ENCODE measurements at places on chromosomes 2 and 18.

DNA sequence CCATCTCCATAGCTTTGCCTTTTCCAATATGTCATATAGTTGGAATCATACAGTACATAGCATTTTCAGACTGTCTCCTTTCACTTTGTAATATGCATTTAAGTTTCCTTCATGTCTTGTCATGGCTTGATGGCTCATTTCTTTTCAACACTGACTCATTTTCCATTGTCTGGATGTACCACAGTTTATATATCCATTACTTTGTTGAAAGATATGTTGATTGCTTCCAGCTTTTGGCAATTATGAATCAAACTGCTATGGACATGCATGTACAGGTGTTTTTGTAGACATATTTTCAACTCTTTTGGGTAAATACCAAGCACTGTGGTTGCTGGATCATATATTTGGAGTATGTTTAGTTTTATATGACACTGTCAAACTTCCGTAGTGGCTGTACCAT lies 26.3 kb downstream of the ACSL3 start:
- no peak for DNase-seq

- no peak for DNase-seq
Measured at GRCh38 chr2:30948130-30948529, 140.9 kb upstream of the CAPN13 start.

DNA sequence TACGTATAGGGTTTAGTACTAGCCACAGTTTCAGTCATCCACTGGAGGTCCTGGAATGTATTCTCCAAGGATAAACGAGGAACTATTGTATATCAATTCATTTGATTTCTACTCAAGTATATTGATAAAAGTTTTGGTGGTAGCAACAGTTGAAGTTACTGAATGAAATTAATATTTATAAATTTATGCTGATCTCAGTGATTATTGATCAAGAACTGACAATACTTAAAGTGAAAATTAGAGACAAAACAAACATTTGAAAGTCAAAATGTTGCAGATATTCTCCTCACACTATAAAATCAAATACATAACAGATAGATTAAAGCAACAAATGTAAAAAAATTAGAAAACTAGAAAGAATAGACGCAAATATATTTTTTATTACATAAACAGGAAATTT lies 150.9 kb upstream of the SLC35G4 start:
- no peak for DNase-seq

DNA sequence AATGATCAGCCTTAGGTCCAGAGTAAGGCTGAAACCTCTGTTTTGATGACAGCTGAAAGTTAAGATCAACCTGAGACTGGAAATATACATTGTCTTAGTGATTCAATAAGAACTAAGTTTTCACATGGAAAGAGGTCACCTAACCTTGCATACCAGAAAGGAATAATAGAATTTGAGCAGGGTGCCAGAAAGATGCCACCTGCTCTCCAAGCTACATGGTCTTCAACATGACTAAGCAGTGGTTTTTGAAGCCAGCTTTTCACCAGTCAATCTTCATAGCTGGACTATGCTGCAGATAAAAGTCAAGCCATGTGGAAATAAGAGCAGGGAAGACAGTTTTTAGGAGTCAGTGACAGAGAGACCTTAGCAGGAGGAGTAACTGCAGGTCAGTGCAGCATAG lies 589.4 kb upstream of the SYT4 start:
- no peak for DNase-seq

- DNase-seq: no peak
Measured at GRCh38 chr2:100278986-100279385, 43.3 kb downstream of the LONRF2 start.

DNA sequence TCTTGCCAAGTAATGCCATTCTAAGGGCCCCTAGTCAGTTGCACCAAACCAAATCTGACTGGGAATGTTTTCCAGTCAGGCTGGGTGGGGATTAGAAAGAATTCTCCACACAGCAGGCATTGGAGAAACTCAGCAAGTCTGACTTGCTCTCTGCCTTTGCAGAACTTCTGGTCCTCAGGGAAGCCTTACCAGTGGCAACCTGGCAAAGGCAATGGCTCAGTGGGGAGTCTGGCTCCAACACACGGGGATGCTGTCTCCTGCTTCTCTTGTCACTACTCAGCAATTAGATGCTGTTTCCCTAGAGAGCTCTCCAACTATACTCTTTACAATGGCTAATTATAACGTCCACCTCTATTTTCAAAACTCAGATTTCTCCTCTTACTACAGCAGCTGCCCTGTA lies 810.7 kb downstream of the LRRTM4 start:
- DNase-seq: peak; percentile 28

GRCh38 chr2:72115110-72116080 lies 32.3 kb downstream of the CYP26B1 start:
- peak; percentile 79 for DNase-seq

GRCh38 chr2:89849731-89850130 lies 1158.3 kb downstream of the RPIA start:
- no peak for DNase-seq

- no peak for DNase-seq
Measured at GRCh38 chr2:233093166-233093448, 33.0 kb downstream of the INPP5D start.

- DNase-seq: no peak
Measured at GRCh38 chr2:206983161-206983859, 44.0 kb downstream of the CPO start.

DNA sequence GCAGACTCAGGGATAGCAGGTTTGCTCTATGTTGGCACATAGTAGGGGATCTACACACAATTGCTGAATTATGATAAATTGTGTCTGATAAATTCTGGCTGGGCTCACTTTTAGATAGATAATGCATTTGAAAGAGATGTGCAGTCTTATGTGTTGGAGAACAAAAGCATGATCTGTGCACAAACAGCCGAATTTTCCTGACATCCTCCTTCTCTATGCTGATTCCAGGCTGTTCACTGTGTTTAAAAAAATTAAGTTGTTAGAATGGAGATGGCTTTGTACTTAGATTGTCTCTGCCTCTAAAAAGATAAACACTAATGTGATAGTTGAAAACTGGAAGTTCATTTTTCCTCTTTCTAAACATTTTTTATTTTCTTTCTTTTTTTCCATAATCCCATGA lies 2.1 kb downstream of the CERS6 start:
- no peak for DNase-seq

DNA sequence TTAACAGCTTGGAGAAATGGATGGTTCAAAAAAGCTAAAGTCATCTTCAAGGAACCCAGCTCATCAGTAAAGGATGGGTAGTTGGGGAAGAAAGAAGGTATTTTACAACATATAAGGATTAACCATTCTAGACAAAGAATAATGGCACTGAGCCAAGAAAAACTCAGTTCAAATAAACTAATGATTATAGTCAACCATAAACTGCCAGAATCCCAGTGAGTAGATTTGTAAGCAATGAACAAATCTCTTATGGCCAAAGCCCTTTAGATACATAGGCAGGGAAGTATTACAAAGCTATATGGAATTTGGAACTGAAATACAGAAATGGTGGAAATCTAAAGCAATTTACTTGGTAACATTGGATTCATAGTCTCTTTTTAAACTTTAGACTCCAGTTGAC lies 92.4 kb upstream of the ZFP36L2 start:
- DNase-seq: no peak

GRCh38 chr2:209629597-209629996 lies 142.0 kb upstream of the UNC80 start:
- DNase-seq: peak; percentile 38

GRCh38 chr2:236943068-236943467 lies 142.6 kb upstream of the COPS8 start:
- no peak for DNase-seq

GRCh38 chr2:159525012-159525411 lies 91.3 kb downstream of the BAZ2B start:
- DNase-seq: no peak

GRCh38 chr2:43269706-43270105 lies 43.3 kb upstream of the ZFP36L2 start:
- DNase-seq: no peak

GRCh38 chr18:78884502-78884901 lies 95.1 kb upstream of the SALL3 start:
- no peak for DNase-seq

GRCh38 chr2:239161711-239162140 lies 239.1 kb downstream of the HDAC4 start:
- no peak for DNase-seq

DNA sequence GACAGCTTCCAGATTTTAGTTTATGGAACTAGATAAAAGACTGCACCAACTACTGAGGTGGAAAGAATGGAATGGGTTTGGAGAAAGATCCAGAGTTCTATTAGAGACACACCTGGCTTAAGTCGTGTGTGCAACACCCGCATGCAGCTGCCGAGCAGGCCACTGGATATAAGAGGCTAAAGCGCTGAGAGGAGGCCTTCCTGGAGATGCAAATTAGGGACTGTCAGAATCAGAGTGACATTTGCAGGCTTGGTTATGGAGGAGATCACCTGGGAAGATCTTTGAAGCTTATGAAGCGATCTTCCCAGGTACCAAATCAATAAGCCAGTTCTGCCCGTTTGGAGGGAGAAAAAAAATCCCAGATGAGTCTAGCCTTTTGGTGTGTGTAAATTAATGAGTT lies 30.4 kb upstream of the KLHL29 start:
- DNase-seq: no peak

GRCh38 chr2:233385489-233386044 lies 31.3 kb downstream of the DGKD start:
- DNase-seq: no peak

- no peak for DNase-seq
Measured at GRCh38 chr2:51028829-51029228, 3.1 kb downstream of the NRXN1 start.

GRCh38 chr2:157245846-157246764 lies 11.4 kb upstream of the GALNT5 start:
- no peak for DNase-seq

DNA sequence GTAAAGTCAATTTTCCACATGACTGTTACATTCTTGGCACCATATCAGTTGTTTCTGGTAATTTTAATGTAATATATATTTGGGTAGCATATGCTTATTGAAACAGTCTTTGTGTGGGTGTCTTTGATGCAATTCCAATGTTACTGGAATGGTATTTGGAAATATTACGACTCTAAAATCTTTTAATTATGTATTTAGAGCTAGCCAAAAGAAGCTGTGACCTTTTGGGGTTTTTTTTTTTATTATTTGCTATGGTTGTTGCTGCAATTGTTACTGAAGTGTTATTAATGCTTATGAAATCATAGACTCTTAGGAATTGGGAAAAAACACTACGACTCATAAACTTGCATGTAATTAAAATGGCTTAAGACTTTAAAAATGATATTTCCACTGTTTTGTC lies 95.9 kb downstream of the AOX1 start:
- no peak for DNase-seq

DNA sequence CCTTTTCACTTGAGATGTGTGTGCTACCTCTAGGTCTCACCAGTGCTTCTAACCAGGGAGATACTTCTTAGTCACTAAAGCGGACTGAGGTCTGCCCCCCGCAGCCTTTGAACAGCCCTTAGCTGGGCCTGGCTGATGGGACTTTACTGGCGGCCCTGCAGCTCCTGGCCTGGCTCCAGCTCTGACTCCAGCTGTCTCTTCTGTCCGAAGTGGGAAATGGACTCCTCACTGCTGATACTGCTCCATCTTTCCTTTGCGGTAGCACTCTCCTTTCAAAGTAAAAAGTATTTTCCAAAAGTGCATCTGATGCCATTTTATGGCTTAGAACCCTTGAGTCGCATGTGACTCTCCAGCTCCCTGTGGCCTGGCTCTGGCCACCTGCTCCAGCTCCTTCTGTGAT lies 64.5 kb downstream of the ATP9B start:
- DNase-seq: no peak

- DNase-seq: no peak
Measured at GRCh38 chr2:171709011-171709685, 21.9 kb downstream of the DYNC1I2 start.

GRCh38 chr18:62175521-62175920 lies 11.3 kb downstream of the PIGN start:
- no peak for DNase-seq

DNA sequence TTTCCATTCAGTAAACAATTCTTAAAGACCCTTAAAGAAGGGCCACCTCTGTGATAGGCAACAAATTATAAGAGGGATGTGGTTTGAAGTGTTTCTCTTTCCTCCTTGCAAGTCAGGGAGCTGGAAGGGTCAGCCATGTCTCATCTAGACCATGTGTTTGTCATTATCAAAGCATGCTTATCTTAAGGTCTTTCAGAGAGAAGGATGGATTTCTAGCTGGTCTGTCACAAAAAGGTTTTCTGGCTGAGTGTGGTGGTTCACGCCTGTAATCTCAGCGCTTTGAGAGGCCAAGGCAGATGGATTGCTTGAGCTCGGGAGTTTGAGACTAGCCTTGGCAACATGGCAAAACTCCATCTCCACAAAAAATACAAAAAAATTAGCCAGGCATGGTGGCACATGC lies 59.2 kb upstream of the PEX13 start:
- no peak for DNase-seq

DNA sequence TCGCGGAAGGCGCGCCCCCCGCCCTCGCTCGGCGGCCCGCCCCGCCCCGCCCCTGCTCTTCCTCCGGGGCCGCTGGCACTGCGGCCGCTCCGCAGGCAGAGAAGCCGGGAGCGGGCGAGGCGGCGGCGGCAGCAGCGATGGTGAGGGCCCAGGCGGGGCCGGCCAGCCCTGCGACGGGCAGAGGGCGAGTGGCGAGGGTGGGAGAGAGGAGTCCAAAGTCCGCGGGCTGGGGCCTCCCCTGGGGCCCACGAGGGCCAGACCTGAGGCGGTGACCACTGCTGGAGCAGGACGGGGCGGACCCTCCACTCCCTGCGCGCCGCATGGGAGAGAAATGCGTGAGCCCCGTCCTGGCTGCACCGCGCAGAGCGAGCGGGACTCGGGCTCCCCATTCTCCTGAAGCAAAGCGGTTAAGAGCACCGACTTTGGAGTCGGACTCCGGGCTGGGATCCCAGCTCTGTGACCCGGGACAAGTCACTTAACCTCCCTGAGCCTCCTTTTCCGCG lies at the start of gene VAMP5:
Gene VAMP5, plus strand, starts transcription at position 78 of the 503 bp plus-strand sequence. Its CDS starts 60 bp downstream, at position 138.
- DNase-seq: no peak

DNA sequence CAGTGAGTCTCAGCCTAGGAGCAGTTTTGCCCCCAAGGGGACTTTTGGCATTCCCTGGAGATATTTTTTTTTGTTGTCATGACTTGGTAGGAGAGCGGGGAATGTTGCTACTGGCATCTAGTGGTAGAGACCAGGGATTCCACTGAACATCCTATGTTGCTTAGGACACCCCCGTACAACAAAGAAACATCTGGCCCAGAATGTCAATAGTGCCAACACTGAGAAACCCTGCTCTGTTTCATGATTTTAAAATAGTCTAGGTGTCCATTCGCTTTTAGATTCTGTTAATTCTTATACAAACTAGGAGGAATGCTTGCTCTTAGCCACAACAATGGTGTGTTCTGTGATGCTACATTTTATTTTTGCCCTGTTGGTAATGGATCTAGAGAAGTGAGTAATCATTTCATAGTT lies 225.8 kb upstream of the SIX3 start:
- no peak for DNase-seq

- DNase-seq: peak; percentile 18
Measured at GRCh38 chr18:72541871-72542332, 2.2 kb downstream of the CBLN2 start.

DNA sequence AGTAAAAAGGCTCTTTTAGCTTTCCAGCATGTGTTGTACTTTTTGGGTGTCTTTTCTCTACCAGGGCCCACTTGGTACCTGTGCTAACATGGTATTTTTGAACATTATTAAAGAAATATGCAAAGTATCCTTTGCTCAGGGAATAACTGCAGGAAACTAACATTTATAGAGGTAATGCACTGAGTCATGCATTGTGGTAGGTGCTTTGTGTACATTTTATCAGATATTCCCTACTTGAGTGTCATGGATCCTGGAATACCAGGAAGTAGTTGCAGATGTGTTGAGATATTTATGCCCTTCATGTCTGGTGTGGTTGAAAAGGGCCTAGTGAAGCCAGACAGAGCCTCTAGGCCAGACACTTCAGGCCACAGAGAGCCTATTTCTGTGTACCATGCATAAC lies 215.5 kb upstream of the CYRIA start:
- DNase-seq: no peak
